ENCODE measurements at places on chromosomes 2 and 18.

DNA sequence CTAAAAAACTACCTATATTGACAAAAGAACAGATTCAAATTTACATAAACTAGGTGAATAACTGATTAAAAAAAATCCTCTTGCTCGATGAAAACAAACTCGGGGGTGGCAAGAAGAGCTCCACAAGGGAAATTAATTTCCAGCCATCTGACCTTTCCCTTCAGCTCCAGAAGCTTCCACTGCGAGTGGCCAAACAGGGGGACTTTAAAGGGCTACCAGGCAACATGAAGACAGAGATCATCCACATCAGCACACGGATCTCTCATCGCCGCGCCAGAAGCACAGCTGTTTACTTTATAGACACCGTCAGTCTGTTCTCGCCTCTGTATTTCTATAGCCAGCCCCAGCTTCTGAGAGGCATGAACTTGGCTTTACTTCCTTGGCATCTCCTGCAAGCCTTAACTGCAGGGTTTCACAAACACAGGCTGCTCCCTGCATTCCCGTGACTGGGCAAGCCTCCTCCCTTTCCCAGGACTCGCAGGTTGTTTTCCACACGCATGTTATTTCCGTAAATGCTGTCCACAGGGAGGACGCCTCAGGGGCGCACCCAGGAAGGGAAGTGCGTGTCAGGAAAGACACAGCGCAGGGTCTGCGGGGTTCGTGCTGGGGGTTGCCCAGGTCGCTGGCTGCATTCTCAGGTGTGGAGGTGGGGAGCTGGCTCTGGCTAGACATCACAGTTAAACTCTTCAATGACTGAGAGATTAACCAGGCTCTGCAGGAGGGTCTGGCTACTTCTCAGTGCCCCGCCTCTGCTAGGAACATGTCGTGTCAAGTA lies 85.0 kb downstream of the USP40 start:
- DNase-seq: no peak

GRCh38 chr18:30982285-30982992 lies 60.1 kb downstream of the DSC3 start:
- DNase-seq: no peak

DNA sequence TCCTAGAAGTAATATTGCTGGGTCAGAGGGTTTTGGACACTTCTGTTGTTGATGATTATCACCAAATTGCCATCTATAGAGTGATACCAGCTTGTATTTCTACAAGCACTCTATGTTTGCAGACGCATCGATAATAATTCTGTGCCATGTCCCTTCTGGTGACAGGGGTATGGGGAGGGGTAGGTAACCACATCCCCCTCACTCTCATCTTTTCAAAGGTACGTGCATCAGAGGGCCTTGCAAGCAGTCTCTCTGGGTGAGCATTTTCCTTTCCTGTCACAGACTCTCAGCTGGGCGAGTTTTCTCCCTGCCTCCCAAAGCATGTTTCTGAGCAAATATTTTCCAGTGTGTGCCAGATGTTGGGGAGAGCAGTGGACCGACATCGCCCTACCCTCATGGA lies 98.0 kb downstream of the SMAD7 start:
- DNase-seq: no peak

GRCh38 chr2:24082787-24083566 lies 1.7 kb downstream of the TP53I3 start:
- no peak for DNase-seq

- no peak for DNase-seq
These were observed 407.5 kb downstream of the RNF144A start for GRCh38 chr2:7324706-7325105.

Measured in NCI-H2171 (cell line).